ENCODE measurements at places on chromosomes 16 and 17. TPM values are rescaled to one million over a fixed set of nuclear protein-coding genes. Genes with fewer than 3 reads are reported as not detected.

- DNase-seq = no peak
Observed at GRCh38 chr17:51852603-51853002, 305.9 kb downstream of the CA10 start.

The FGF11 gene
- total RNA-seq = 1.4 TPM

- DNase-seq = no peak
Observed at GRCh38 chr17:35729405-35729833, 2.0 kb upstream of the RASL10B start.

DNA sequence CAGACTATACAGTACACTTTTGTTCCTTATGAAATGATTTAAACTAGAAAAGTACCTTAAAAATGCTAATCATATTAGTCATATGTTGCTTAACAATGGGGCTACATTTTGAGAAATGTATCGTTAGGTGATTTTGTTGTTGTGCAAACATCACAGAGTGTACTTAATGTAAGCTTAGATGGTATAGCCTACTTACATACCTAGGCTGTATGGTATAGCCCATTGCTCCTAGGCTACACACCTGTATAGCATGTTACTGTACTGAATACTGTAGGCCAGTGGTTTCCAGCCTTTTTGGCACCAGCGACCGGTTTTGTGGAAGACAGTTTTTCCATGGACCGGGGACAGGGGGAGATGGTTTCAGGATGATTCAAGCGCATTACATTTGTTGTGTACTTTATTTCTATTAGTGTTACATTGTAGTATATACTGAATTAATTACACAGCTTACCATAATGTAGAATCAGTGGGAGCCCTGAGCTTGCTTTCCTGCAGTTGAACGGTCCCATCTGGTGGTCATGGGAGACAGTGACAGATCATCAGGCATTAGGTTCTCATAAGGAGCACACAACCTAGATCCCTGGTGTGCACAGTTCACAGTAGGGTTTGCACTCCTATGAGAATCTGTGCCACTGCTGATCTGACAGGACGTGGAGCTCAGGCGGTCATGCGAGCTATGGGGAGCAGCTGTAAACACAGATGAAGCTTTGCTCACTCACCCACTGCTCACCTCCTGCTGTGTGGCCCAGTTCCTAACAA is 35.0 kb upstream of the MRC2 start:
- no peak for DNase-seq

The KCNH4 gene
- total RNA-seq = 0.17 TPM

DNA sequence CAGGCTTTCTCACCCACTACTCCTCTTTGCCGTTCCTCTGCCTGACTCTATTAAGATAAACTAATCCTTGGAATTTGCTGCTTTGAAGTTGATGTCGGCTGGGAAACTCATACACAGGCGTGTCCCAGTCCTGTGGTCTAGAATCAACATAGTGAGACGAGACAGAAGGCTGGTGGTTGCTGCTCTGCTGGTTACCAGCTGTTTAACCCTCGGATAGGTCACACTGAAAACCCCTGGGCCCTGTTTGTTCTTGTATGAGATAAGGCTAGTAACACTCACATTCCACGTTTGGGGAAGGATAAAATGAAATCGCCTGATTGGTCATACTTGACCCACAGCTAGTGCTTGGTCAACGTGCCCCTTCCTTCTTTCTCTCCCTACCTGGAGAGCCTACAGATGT is 517.0 kb downstream of the CDH13 start:
- DNase-seq = peak; percentile 57

The CMTM2 gene
- total RNA-seq = not detected

The ARL6IP1 gene
- total RNA-seq = 239 TPM

The GNGT2 gene
- total RNA-seq = not detected

The WFIKKN1 gene
- total RNA-seq = 0.43 TPM

- no peak for DNase-seq
Observed at GRCh38 chr16:4615384-4616046, 827 bp upstream of the UBALD1 start.

- peak; percentile 86 for DNase-seq
Observed at GRCh38 chr17:73192206-73192893, 505 bp upstream of the COG1 start.

GRCh38 chr16:15950161-15950854 is 892 bp downstream of the ABCC1 start:
- peak; percentile 36 for DNase-seq

- DNase-seq = peak; percentile 84
Observed at GRCh38 chr17:16363749-16364536, 10.7 kb upstream of the CENPV start.

The CHRNE gene
- 0.60 TPM for total RNA-seq

The PYDC1 gene
- total RNA-seq = not detected

The HEATR9 gene
- total RNA-seq = not detected

DNA sequence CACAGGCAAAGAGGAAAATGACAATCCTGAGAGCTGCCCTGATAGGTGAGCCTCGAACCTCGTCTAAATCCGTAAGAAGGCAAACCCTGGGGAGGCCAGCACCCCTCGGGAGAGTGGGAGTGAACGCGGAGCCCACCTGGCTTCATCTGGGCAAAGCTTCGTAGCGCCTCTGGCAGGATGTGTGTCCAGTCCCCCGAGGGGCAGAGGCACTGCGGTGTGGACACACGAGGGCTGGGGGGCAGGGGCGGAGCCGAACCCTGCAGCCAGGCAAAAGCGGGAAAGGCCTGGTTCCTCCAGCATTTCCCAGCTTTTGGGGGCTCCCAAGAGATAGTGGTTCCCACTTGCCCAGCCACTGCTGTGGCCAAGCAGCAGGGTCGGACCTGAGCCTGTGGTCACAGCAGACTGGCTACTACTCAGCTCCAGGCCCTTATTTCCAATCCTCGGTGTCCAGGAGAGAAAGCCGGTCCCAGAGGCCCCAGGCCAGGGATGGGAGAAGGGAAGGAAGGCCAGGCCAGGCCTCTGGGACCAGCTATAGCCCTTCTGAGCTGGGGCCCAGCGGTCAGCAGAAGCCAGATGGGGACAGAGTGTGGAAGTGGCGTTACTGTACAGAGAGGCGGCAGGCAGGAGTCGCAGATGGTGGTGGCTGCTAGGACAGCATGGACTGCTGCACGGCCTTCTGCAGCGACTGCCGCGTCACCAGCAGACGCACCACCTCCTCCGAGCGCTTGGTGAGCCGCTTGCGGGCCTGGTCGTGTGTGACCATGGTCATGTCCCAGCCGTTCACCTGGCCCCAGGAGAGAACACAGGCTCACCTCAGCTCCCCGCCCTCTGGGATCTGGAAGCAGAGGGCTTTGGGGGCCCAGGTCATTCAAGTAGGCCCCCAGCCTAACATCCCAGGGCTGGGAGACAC is 5.0 kb downstream of the TAX1BP3 start:
- DNase-seq = no peak

- no peak for DNase-seq
Observed at GRCh38 chr17:40862985-40863733, 3.9 kb downstream of the KRT12 start.

- DNase-seq = no peak
Observed at GRCh38 chr16:80557037-80557436, 16.2 kb downstream of the DYNLRB2 start.

DNA sequence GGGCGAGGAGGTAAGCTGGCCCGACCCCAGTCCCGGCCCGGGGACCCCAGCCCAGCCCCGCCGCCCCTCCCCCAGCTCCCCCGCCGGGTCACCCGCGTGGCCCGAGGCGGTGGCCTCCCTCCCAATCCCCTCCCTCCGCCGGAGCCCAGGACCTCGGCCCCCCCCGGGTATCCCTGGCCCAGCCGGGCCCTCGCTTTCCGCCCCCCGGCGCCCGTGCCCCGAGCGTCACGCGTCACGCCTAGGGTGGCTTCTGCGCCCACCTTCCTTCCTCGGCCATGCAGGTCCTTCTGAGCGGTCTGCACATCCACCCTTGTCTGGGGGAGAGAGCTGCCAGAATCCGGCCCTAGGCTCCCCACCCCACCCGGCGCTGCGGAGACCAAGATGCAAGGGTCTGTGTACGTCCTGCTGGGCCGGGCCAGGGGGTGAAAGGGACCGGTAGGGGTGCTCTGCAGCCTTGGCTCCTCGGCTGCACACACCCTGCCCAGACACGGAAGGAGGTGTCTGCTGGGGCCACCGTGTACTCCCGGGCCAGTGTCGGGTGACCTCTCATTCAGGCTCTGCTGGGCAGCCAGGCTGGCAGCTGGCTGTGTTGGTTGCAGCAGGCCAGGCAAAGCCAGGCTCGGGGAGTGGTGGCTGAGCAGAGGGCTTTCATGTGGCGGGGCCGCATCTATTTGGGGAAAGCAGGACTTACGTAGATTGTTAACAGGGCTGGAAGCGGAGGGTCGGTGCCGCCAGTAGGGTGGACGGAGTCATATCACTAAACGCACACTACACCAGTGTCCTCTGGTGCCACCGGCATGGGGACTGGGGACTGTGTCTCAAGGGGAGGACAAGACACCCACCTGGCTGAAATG is 754 bp downstream of the RAB11FIP4 start:
- no peak for DNase-seq

The ASGR1 gene
- 59.6 TPM for total RNA-seq

Data from hepatocyte (in vitro differentiated cells).